Stimulated activated naive CD8-positive, alpha-beta T cell treated with anti-CD3 and anti-CD28 coated beads, Interleukin-15, Interleukin-2, amounts not matched to agents 100 U/mL and 50 U/mL, for 24 hours (primary cell): ENCODE measurements at places on chromosomes 2 and 18.

GRCh38 chr2:63827749-63828148 is 13.9 kb upstream of the UGP2 start:
- no peak for DNase-seq

DNA sequence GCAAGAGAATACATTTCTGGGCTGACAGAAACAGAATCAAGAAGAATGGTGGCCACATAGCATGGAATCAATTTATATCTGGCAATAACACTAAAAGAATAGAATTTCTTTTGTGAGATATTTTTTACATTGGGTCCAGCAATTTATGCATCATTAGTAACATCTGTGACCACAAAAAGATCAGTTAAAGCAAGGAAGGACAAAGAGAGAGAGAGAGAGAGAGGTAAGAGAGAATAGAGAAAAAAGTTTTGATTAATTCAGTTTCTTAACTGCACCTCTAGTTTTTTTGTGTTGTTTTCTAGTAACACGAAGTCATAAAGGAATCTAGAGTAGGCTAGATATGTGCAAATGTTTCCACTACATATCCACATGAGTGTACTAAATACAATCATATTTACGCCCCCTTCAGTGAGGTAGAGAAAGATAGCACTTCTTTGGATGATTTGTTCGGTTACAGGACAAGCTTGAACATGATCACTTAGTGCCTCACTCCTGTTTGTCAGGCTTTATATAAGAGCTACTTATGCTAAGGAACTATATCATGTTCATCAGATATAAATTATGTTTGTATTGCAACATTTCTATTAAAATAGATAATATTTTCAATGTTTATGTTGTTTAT is 247.4 kb upstream of the COL3A1 start:
- no peak for DNase-seq

GRCh38 chr2:241546771-241547498 is 11.6 kb upstream of the BOK start:
- no peak for DNase-seq

- no peak for DNase-seq
Measured at GRCh38 chr2:175525975-175526374, 344.5 kb upstream of the ATP5MC3 start.

GRCh38 chr2:189751080-189751658 is 11.4 kb downstream of the OSGEPL1 start:
- peak; percentile 35 for DNase-seq

DNA sequence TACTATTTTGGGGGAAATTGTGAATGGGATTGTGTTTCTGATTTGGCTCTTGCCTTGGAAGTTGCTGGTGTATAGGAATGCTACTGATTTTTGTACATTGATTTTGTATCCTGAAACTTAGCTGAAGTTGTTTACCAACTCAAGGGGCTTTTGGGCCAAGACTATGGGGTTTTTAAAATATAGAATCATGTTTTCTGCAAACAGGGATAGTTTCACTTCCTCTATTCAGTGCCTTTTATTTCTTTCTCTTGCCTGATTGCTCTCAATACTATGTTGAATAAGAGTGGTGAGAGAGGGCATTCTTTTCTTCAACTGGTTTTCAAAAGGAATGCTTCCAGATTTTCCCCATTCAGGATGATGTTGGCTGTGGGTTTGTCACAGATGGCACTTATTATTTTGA is 1383.8 kb upstream of the ACVR2A start:
- DNase-seq, result no peak

DNA sequence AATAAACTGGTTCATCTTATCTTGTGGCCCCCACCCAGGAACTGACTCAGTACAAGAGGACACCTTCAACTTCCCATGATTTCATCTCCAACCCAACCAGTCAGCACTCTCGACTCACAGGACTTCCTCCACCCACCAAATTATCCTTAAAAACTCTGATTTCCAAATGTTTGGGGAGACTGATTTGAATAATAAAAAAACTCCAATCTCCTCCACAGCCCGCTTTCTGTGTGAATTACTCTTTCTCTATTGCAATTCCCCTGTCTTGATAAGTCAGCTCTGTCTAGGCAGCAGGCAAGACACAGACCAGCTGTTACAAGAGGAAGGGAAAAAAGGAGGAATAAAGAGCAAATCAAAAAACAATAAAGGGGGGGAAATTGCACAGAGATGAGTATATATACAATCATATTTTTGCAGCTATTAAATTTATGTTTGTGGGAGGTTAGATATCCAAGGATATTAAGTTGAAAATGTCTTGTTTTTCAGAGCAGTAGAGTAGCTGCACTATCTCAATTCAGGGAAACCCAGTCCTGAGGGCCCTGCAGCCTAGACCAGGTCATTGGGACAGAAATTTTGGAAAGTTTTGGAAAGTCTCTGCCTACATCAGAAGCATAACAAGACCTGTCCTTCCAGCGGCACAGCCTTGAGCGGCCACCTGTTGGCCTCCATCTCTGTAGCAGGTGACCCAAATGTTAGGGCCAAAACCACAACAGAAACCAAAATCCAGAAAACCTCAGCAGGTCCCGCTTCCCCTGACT is 32.8 kb upstream of the SIGLEC15 start:
- DNase-seq, result no peak

DNA sequence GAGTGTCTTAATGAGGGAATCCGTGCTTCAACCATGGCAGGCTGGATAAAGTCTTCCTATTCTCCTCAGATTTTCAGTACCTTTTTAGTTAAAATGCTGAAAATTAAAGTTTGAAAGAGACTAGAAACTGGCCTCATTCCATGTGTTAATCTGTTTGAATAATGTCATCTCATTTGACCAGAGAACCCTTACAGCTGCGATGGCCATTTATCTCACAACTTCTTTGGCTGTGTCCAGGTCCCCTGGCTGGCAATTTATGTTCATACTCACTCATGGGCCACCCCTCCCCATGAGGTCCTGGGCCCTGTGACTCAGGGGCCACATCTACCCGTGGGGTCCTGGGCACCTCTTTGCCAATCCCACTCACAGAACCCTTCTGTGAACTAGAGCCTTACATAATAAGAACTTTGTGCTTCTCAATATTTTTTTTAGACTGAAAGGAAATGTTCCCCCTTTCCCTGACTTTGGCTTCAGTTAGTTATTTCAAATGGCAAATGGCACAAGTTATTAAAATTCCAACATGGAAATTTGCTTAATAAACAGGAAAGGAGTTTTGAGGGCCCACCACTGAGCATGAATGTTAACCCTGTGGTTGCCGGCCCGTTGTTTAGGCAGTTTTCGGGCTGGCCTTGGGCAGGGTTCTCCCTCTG is 134.6 kb downstream of the UXS1 start:
- no peak for DNase-seq

DNA sequence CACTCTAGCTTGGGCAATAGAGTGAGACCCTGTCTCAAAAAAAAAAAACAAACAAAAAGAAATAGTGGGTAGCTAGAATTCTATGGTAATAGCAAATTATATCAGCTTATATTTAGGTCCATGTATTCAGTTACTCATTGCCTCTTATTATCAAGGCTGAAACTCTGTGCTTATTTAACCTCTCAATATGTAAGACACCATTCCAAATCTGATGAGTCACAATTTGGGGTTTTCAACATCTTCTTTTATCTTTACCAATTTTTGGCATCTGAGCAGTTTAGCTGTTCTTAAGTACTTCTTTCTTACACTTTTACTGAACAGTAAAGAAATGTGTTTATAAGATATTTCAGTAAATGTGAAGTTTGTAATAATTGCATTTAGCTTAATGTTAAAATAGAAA is 69.3 kb downstream of the TTC27 start:
- no peak for DNase-seq

DNA sequence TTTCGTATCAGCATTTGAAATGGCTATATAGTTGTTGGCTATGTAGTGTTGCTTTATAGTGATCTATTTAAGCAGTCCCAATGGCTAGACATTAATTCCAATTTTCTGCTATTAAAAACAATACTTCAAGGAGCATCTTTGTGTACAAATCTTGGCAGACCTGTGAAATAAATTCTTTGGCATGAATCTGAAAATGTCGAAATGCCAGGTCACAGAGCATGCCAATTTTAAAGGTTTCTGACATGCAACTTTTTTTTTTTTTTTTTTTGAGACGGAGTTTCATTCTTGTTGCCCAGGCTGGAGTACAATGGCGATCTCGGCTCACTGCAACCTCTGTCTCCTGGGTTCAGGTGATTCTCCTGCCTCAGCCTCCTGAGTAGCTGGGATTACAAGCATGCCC is 26.8 kb upstream of the CABLES1 start:
- DNase-seq, result no peak

DNA sequence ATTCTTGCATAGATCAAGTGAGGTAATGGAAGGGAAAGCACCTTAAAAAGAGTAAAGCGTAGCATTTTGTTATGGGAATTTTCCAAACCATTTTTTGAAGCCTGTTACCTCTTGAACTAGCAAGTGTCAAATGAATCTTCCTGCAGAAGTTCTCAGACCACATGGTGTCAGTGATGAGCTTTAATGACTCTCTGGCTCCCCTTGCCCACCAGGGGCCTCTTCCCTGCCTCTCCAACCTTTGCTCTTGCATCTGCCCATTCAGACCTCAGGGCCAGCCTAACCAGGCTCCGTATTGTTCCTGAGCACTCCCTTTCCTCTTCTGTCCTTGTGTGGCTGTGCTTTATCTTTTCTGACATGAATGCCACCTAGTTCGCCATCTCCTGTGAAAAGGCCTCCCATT is 155.9 kb downstream of the DIS3L2 start:
- no peak for DNase-seq

- no peak for DNase-seq
Measured at GRCh38 chr2:169393068-169393590, 30.8 kb upstream of the LRP2 start.

DNA sequence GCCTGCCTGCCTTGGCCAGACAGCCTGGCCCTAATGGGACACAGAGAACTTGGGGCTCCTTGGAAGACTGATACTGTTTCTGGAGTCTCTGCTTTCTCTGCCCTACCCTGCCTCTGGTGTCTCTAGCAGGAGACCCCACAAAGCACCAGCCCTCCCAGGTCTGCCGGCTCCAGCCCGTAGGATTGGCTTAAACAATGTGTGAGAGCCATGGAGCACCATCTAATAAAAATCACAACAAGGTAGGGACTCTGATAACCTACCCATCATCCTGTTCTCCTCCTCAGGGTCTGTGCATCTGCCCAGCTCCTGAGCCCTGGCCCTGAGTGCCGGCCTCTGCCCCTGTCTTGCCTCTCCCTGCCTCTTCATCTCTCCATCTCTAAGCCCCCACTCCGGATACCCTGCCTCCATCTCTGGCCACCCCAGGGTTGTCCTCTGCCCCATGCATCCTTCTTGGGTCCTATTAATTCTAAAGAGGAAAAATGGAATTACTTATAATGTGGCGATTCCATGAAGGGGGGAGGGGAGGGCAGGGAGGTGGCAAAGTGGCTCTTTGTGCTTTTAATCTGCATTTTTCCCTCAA is 1.2 kb upstream of the ECEL1 start:
- DNase-seq, result no peak
